ENCODE measurements at places on chromosomes 6 and 20.

DNA sequence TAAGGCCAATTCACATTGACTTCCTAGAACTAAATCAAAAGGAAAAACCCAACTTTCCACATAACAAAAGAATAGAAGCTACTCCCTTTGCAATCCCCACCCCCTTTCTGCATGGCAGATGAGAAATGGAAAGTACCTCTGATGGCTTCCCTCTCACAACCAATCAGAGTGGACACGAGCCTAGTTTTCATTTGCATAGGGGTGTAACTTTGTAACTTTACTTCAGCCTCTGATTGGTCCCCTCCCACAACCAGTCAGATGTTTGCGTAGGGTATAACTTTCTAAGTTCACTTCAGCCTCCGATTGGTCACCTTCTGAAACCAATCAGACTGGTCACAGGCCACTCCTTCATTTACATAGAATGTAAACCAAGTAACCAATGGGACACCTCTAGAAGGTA is 328.5 kb downstream of the CDH26 start:
- DNase-seq = no peak

GRCh38 chr20:25270829-25271251 is 23.0 kb downstream of the PYGB start:
- no peak for DNase-seq

DNA sequence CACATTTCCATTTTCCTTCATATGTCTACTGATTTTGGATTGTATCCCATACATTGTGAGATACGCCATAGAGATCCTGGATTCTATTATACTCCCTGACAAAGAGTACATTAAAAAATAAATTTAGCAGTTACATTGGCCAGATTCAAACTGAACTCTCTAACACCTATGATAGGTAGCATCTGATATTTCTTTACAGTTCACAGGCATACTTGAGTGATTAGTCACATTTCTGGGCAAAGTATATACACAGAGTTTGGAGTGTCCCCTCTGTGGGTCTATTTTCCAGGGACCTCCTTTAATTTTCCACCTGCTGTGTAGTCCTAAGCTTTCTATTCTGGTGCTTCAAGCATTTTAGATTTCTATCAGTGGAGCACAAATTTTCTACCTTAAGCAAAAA is 96.4 kb downstream of the TBC1D32 start:
- no peak for DNase-seq

GRCh38 chr6:101747160-101747559 is 353.7 kb downstream of the GRIK2 start:
- no peak for DNase-seq

GRCh38 chr6:144681334-144681733 is 396.2 kb downstream of the UTRN start:
- no peak for DNase-seq

DNA sequence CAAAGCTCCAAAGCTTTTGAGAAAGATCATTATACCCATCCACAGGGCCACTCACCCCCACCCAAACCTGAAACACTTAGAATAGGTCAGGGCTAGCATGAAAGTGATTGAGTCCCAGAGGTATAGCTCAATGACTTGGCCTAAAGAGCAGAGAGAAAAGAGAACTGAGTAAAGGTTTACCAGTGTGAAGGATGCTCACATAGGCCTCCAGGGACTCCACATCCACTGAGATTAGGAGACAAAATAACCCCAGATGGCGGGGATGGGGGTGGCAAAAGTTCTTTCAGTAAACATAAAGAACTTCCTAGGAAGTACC is 12.2 kb downstream of the SAYSD1 start:
- DNase-seq = no peak

DNA sequence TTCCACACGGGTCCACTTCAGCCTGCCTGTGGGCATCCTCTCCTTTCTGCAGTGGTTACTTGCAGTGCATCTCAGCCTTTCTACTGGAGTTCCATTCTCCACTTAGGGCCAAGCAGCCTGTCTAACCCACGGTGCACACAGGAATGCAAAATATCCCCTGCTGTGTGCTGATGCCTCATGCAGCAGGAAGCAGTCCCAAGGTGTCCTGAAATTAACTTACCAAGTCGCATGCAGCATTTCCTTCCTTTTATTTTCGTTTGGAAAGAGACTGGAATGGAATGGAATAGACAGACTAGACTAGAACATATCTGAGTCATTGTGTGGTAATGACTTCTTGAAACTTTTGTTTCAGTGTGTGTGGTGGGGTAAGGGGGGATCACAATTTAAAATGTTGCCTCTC is 25.9 kb upstream of the FOXQ1 start:
- DNase-seq = no peak

- no peak for DNase-seq
Observed at GRCh38 chr6:22444330-22444729, 125.0 kb upstream of the HDGFL1 start.

GRCh38 chr20:37243937-37244571 is 17.6 kb downstream of the GHRH start:
- no peak for DNase-seq

- DNase-seq = no peak
Observed at GRCh38 chr20:20083807-20084206, 31.5 kb downstream of the CFAP61 start.

GRCh38 chr6:35688605-35689322 is at the start of gene FKBP5:
Gene FKBP5 (minus strand): TSS chr6:35688915. CDS start chr6:35642824, 46,091 bp downstream.
- DNase-seq = peak; percentile 85

- no peak for DNase-seq
Observed at GRCh38 chr20:46350201-46350985, 42.1 kb upstream of the CDH22 start.

DNA sequence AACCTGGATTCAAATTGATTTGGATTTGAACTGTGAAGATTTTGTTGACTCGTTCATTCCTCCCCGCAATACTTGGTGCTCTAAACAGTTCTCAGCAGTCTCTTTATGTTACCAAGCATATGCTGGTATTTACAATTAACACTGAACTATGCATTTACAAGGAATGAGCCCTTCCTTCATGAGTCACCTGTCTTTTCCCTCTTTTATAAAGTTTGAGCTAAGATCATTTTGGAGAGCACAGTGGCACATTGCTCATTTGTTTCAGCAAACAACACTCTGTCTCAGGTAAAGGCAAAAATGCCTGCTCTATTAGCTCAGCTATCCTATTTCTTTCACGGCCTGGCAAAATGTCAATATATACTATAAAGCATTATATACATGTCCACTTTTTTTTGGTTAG is 285.4 kb downstream of the PHACTR1 start:
- no peak for DNase-seq

- DNase-seq = no peak
Observed at GRCh38 chr6:33313105-33313708, 671 bp downstream of the TAPBP start.

GRCh38 chr20:40654876-40655275 is 34.2 kb downstream of the MAFB start:
- no peak for DNase-seq

DNA sequence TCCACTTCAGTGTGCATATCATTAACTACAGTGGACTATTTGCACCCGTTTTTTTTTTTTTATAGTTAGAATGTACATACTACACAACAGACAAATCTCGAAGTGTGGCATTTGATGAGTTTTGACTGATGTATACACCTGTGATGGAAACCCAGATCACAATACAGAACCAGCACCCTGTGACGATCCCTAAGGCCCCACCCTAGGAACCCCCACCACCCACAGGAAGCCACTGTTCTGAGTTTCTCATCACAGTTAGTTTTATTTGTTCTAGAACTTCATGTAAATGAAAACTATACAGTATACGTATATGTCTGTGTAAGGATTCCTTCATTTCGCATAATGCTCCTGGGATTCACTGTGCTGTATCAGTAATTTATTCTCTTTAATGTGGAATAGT is 102.8 kb downstream of the IRF4 start:
- DNase-seq = no peak

DNA sequence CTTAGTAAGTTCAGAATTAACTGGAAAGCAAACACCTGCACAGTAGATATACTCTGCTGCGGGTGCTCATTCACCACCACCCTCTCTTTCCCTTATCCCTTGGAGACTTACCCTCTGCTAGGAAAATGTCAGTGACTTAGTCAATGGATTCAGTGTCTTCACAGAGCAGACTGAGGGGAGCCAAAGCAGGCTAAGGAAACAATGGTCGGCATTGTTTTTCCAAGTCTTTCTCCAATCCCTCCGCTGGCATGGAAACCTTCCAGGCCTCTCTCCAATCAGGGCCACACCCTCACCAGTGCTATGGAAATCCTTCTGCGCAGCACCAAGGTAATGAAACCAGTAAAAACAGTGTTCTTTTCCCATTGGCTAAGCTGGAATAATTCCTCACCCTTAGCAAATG is 531.2 kb downstream of the TFAP2B start:
- no peak for DNase-seq

GRCh38 chr20:1687053-1687452 is 29.5 kb upstream of the SIRPG start:
- no peak for DNase-seq

- no peak for DNase-seq
Observed at GRCh38 chr6:41470029-41470330, 76.2 kb upstream of the FOXP4 start.

- no peak for DNase-seq
Observed at GRCh38 chr6:23137611-23138010, 568.2 kb downstream of the HDGFL1 start.

DNA sequence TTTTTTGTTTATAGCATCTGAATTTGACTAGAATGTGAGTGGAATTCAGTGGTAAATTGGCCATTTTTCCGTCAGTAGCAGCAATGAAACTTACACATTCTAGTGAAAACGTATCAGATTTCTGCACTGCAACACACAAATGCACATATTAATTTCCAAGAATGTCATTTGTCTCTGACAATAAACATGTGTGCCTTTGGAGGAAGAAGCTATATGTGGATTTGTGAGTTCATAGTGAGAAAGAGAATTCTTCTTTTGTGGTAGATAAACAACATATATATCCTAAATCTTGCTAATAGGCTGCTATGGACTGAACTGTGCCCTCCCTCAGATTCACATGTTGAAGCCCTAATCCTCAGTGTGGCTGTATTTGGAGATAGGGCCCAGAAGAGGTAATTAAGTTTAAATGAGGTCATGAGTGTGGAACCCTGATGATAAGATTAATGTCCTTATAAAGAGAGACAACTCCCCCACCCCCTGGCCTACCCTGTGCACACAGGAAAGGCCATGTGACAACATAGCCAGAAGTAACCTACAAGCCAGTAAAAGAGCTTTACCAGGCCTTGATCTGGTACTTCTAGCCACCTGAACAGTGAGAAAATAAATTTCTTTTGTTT is 200.2 kb upstream of the EYA4 start:
- no peak for DNase-seq

GRCh38 chr6:24974182-24975171 is 38.7 kb upstream of the RIPOR2 start:
- no peak for DNase-seq

DNA sequence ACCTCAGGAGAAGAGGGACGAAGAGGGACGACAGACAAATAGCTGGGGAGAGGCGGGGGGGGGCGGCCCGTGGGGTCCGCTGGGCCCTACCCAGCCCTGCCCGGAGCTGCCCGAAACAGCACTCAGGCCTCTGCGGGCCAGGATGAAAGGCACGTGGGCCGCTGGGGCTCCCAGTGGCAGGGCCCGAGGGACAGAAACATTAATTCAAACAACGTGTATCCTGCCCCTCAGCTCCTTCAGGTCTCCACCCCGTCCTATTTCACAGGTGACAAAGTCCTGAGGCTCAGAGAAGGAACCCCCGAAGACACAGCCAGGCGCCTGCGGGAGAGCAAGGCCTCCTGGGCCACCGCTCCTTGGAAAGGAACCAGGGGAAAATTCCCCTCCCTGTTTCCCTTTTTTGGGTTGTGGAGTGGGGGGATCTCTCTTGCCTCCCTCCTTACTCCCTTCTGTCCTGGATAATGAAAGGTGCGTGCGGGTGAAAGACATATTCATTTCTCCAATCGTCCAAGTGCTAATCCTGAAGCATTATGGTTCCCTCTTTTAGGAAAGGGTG is 93.3 kb downstream of the RNASET2 start:
- no peak for DNase-seq

GRCh38 chr20:12610871-12611270 is 397.9 kb upstream of the SPTLC3 start:
- DNase-seq = no peak

DNA sequence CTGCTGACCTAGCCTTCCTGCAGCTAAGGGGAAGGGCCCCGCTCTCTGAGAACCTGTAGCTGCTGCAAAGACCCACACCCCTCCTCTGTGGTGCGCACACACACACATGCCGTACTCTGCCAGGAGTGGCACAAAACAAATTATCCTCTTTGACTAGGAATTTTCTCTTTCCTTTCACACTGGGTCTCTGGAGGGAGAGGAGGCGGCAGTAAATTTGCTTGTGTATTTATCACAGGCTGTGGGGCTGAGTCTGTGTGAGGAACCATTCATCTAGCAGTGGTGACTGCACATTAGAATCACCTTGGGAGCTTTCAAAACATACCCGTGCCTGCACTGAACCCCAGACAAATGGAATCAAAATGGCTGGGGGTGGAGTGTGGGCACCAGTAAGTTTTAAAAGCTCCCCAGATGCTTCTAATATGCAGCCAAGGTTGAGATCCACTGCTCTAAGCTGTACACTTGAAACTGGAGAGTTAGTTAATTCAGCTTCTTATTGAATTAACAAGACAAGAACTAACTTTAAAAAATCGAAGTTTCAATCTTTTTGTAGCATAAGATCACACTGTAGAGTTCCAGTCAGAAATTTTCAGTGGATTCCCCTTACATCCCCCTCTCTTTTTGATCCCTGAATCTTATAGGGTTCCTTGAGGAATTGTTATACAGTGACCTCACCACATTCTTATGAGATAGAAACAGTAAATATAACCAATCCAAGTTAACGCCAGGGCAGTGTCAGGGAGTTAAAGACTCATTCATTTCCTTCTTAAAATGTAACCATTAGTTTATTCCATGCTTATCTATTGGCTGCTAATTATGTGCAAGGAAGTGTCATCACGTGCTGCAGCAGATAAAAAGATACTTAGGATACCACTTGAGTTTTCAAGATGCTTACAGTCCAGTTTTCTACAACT is 29.8 kb upstream of the GMDS start:
- DNase-seq = no peak

DNA sequence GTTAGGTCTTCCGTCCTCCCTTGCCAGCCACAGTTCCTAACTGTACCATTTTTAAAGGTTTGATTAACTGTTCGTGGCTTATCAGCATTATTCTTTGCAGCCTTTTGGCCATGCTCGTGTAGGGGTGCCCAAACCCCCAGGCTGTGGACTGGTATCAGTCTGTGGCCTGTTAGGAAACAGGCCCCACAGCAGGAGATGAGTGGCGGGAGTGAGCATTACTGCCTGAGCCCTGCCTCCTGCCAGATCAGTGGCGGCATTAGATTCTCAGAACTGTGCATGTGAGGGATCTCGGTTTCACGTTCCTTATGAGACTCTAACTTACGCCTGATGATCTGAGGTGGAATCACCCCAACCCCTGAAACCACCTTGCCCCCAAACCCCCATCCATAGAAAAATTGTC is 79.3 kb downstream of the TBC1D7 start:
- DNase-seq = no peak

All from T-cell (primary cell).